Brain microvascular endothelial cell (primary cell): ENCODE measurements at places on chromosomes 12 and 14.

GRCh38 chr12:92438641-92439419 lies 264.0 kb upstream of the PLEKHG7 start:
- DNase-seq: no peak

DNA sequence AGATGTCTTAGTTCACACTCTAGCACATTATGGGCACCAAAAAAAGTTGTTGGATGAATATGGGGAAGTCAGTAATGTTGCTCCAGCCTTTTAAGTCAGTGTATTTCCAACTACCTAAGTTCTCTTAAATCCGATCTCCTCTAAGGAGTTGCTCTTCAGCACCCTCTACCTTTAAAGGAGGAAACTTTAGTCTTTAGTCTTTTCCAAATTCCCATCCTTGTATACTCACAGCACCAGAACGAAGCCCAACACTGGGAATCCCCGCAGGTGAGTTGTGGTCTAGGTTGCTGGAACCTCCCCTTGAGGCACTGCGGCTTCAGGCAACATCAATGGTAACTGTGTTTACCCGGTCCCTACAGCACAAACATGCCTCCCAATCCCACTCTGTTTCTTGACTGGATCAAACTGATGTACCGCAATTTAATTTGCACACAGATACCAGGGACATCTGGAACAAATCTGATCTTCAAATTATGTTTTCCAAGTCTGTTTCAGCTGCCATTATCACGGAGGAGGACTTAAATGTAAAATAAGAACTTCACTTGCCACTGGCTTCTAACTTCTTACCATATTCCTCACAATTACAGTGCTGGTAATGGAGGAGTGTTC lies 179.0 kb downstream of the FOXN3 start:
- no peak for DNase-seq

- DNase-seq: no peak
Measured at GRCh38 chr12:79294590-79294989, 396.2 kb downstream of the PAWR start.

DNA sequence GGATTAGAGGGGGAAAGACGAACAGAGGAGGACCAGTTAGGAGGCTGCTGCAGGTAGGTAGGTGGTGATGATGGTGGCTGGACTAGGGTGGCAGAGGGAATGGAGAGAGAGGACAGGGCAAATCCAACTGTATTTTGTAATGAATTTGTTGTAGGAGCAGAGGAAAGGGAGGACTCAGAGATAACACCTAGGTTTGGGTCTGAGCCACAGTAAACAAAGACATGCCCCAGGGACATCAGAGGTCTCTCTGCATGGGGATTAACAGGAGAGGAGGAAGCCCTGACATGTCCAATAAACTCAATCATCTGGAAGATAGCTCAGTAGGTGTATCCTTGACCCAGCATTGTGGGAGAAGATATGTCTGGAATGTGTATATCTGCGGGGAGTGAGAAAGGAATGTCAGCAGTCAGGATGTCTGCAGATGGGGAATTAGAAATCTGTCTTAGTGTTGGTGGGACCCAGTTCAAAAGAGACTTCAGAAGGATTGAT lies 4.7 kb upstream of the SLC48A1 start:
- no peak for DNase-seq

DNA sequence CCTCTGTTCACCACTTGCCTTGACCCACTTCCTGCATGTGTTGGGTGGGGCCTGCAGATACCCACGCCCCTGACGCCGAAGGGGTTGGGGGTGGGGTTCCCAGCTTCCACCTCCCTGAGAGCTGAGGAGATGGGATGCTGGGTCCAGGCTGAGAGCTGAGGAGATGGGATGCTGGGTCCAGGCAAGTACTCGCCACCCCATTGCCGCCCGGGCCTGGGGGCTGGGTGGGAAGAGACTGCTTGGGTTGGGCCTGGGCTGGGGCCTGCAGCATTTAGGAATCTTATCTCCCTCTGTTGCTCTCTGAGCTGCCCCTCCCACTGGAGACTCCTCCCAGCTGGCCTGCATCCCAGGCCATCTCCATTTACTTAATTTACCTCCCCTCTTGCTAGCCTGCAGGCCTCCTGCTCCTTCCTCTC lies 17.4 kb downstream of the TEAD4 start:
- no peak for DNase-seq
